ENCODE measurements at places on chromosomes 12 and 14.
A peak's percentile ranks its signal among the peaks of the same experiment; 100 is the strongest.

DNA sequence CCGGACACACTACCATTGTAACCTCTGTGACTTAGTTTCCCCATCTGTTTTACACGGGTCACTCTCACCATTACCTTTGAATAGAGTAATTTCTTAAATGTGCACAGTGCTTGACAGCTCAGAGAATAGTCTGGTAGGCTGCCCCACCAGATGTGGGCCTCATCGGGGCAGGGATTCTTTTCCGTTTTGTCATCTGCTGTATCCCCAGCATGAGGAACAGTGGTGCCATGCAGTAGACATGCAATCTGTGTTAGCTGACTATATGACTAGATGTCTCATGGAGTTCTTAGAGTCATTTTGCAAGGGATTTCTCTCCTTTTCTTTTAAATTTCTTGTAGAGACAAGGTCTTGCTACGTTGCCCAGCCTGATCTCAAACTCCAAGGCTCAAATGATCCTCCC is 44.9 kb upstream of the PLEKHG3 start:
- DNase-seq, result no peak

- no peak for DNase-seq
These were observed 68.2 kb downstream of the ATP23 start for GRCh38 chr12:58009405-58010195.

GRCh38 chr12:50567926-50568325 is 63.1 kb downstream of the DIP2B start:
- DNase-seq, result no peak

GRCh38 chr12:101838628-101839323 is 8.0 kb upstream of the GNPTAB start:
- DNase-seq, result peak; percentile 53

GRCh38 chr12:54154681-54155186 is 34.1 kb downstream of the SMUG1 start:
- no peak for DNase-seq

DNA sequence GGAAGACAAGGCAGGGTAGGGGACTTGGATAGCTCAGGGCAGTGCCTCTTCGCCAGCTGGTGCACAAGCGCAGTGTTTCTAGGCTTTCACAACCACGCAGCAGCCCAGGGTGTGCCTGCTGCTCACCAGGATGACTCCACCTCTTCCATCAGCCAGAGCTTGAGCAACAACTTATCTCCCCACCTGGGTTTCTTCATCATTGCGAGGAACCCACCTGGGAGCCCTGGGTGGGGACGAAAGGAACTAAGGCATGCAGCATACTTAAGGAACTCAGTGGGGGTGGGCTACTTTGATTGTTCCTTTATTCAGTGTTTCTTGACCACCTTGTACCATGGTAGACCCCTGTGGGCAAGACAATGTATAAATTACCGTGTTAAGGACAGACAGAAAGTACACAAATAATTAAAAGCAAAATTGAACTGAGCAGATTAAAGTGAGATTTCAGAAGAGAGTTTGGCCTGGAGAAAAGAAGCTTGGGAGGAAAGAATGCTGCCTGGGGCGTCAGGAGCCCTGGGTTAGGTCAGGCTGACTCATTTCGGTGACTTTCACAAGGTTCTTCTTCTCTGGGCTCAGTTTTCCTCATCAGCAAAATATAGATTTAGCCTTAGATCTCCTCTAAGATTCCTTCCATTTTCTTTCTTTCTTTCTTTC is 22.9 kb downstream of the KRT18 start:
- no peak for DNase-seq

- DNase-seq, result no peak
These were observed 92.4 kb upstream of the TMEM260 start for GRCh38 chr14:56487090-56487667.

DNA sequence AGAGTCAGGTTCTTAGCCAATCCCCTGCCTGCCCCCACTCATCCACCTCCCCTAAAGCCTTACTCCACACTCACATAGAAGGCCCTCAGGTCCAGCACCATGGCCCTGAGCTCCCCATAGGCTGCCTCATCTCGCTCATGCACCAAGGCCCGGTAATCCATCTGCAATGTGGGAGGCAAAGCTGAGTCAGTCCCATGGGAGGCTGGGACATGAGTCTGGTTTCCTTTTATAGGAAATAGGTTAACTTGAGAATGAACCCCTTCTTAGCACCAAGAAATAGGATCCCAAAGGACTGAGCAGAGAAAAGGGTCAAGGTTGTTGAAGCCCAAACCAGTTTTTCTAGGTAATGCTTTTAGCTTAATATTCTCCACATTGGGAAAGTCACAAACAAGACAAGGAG is 2.1 kb upstream of the EMC9 start:
- no peak for DNase-seq

DNA sequence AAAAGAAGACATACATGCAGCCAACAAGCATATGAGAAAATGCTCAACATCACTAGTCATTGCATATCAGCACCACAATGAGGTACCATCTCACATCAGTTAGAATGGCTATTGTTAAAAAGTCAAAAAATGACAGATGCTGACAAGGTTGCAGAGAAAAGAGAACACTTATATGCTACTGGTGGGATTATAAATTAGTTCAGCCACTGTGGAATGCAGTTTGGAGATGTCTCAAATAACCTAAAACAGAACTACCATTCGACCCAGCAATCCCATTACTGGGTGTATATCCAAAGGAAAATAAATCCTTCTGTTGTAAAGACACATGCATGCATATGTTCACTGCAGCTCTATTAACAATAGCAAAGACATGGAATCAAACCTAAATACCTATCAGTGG is 238.4 kb downstream of the KCNC2 start:
- DNase-seq, result no peak

DNA sequence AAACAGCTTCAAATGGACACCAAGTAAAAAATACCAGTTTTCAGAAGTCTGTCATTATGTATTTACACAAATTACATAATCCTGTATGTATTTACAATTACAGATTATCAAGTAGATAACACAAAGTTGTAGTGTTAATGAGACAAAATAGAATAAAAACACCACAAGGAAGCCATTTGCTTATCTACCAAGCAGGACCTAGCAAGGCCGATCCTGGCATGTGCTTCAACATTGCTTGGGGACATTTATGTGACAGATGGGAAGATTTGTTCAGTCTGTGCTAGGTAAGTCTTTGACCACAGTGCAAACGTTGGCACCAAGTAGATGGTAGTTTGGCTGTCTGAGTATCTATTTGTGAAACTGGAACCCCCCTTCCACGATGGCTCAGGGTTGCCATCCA is 35.8 kb downstream of the BCAT1 start:
- no peak for DNase-seq

DNA sequence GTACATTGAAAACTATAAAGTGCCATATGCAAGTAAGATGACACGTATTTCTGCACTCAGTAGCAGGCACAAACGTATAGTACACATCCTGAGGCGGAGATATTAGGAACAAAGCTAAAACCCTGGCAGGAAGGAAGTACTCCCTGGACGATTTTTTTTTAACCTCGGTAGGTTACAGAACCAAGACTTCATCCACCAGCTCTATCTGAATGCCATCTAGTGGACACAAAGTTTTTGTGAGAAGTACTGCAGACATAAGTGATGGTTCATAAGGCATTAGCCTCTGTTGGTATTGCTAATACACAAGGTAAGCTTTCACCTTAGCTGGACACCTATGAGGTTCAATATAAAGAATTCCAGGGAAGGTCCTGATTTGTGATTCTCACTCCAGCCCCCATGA is 83.0 kb upstream of the CCDC196 start:
- peak; percentile 9 for DNase-seq

DNA sequence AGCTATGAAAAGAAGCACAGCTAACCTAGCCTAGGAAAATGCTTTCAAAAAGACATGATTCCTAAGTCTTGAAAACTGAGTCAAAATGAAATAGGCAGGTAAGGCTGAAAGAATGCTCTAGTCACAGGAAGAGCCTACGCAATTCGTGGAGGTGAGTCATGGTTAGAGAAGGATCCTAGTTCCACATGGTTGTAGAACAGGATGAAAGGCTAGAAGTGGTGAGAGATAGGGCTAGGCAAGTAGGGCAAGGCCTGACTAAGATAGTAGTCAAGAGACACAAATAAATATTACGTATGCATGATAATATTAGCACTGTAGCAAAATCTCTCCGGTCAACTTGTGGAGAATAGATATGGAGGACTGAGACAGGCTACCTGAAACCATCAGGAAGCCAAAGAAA is 47.2 kb downstream of the PLCZ1 start:
- no peak for DNase-seq

DNA sequence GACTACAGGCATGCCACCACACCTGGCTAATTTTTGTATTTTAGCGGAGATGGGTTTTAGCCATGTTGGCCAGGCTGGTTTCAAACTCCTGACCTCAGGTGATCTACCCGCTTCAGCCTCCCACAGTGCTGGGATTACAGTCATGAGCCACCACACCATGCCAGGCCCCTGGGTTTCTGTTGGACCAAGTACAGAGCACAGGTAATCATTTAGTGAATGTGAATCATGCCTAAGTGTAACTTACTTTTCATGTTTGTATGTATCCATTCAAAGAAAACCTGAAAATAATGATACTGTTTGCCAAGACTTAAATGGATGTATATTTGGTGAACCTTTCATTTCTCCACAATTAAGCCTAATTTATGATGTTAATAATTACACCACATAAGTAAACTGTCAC is 65.9 kb downstream of the FGD6 start:
- DNase-seq, result no peak

DNA sequence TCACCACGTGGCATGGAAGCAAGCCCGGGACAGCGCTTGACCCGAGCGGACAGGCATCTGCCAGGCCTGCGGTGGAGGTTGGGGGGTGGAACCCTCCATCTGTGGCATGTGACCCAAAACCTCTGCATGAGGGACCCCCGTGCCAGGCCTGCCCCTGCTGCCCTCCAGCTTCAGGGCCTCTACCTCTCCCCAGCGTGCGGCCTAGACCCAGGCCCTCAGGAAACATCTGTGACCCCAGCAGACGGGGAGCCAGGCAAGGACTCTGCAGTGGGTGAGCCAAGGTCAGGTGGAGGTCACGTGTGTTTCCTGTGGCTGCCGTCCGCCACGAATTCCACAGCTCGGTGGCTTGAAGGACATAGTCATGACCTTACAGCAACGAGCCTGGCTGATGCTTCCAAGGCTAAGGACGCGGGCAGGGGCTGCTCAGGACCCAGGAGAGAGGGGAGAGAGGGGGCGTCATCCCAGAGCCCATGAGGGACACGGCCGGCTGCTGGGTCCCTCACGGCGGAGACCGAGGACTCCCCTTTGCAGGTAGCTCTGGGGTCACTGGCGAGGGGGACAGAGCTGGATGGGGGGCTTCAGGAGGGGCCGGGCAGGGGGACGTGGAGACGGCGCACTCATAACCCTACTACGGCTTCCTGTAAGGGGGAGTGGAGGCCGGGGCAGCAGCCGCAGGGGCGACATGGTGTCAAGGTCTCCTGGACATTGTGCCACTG is 91.5 kb downstream of the GALNT9 start:
- DNase-seq, result no peak

DNA sequence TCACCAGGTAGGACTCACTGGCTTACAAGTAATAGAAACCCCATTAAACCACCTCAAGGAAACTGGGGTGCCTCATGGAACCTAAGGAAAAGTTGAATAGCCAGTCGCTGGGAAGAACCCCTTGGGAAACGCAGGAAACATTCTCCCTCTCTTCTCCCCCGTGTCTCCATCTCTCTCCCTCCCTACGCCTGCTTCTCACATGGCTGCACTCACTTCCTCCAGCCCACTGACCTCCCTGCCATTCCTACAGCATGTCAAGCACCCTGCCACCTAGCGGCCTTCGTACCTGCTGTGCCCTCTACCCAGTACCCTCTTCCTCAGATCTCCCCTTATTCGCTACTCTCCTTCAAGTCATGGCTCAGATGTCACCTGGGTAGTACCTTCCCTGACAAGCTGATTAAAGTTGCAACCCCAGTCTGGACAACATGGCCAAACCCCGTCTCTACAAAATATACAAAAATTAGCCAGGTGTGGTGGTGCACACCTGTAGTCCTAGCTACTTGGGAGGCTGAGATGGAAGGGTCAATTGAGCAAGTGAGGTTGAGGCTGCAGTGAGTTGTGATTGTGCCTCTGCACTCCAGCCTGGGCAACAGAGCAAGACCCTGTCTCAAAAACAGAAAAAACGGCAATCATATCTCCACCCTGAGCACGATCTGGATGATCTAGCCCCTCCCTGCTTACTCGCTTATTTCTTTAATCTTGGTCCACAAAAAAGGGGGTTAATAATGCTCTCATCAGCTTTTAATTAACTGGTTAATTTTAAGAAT is 6.4 kb upstream of the DTX1 start:
- DNase-seq, result no peak

DNA sequence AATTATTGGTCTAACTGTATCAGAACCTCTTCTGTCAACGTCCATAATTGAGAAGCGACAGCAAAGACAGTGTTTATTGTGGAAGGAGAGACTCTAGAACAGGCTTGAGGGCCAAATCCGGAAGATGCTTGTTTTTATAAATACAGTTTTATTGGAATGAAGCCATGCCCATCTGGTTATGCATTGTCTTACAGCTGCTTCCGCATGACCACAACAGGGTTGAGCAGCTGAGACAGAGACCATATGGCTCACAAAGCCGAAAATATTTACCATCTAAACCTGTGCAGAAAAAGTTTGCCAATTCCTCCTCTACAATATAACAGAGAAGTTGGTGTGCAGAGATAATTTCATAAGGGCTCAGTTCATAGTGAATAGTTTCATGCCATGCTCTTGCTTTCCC is 24.5 kb downstream of the PRKAB1 start:
- DNase-seq, result no peak

DNA sequence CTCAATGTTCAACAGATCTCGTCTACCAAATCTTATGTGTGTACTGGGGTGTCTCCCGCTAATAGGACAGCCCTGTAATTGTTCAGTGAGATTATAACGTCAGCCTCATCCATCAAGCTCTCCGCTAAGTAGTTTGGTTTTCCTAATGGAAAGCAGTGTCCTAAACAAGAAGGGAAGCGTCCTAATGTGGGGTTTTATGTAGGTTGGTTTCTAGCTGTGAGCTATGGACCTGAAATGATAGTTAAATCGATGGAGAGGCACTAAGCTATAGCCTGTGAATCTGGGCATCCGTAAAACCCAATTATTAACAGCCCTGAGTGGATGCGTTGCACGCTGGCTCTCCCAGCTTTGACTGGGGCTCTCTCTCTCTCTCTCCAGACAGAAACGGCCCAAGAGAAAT is 9.2 kb upstream of the MAP1LC3B2 start:
- no peak for DNase-seq

- DNase-seq, result no peak
These were observed 268.7 kb upstream of the SEL1L start for GRCh38 chr14:81802341-81802740.

GRCh38 chr14:56212521-56212920 is 94.3 kb downstream of the PELI2 start:
- DNase-seq, result no peak

GRCh38 chr12:75711271-75711670 is 199.9 kb upstream of the KRR1 start:
- no peak for DNase-seq

DNA sequence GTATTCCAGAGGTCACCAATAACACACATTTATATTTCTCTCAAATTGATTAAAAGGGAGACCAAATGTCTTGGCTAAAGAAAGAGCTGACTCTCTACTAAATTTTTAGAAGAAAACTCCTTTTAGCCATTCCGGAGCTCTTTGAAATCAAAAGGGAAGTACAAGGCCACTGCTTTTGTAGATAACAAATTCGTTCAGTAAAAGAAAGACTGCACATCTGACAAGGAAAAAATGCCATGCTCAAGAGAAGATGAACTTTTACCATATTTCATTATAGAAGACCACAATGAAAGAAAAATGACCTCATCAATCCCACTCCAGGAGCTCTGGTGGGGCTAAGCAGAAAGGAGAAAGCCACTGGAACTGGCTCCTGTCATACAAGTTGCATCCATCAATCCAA is 57.6 kb downstream of the SPTSSA start:
- no peak for DNase-seq

GRCh38 chr14:100765296-100765695 is 38.6 kb downstream of the DLK1 start:
- no peak for DNase-seq

Data from CD4-positive, alpha-beta memory T cell (primary cell).